ENCODE measurements at places on chromosomes 2 and 18. TPM values are rescaled to one million over a fixed set of nuclear protein-coding genes. Genes with fewer than 3 reads are reported as not detected.
A peak's percentile ranks its signal among the peaks of the same experiment; 100 is the strongest.

DNA sequence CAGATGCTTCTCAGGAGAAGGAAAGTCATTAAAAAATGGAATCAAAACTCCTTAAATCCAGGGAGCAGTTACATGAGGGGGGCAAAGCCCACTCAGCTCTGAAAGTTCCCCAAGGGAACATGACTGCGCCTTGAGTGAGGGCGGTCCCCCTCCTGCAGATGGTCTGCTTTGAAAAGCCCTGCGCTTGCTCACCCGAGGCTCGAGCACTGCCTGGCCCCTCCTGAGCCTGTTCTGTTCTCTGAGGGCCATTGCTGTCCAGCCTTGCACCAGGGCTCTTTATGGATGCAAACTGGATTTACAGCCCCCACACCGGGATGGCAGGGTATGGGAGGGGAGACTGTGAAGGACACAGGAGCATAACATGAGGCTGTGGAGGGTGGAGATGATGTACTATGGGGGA, 37.8 kb upstream of the DNMT3A start:
- peaks cover 54% of the 10 kb centered on the region for H3K4me1 ChIP-seq
- no peak for DNase-seq
- H3K27me3 ChIP-seq: no peaks in the 10 kb centered on the region
- H3K27ac ChIP-seq: peak overlapping the region; percentile 65
- no peak overlapping the region for H3K4me3 ChIP-seq

GRCh38 chr18:5462227-5462626, 81.6 kb downstream of the EPB41L3 start:
- H3K36me3 ChIP-seq: no peaks in the 10 kb centered on the region
- H3K4me1 ChIP-seq: peaks cover 10% of the 10 kb centered on the region
- DNase-seq: no peak
- no peak overlapping the region for H3K27ac ChIP-seq

DNA sequence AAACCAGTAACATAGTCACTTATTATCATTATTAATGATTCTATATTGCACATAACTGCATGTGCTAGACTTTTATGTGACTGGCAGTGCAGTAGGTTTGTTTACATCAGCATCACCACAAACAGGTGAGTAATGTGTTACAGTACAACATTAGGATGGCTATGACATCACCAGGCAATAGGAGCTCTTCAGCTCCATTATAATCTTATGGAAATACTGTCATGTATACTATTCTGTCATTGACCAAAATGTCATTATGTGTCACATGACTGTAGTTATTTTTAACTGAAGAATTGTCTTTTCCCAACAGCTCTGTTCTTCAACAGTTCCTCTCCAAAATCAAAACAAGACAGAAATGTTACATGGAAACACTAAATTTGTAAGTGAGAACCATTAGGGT, 96.3 kb downstream of the C18orf54 start:
- no peak for DNase-seq
- H3K4me1 ChIP-seq: no peaks in the 10 kb centered on the region
- no peak overlapping the region for H3K27ac ChIP-seq
- H3K36me3 ChIP-seq: no peaks in the 10 kb centered on the region
- no peak overlapping the region for H3K4me3 ChIP-seq

- no peaks in the 10 kb centered on the region for H3K4me1 ChIP-seq
- DNase-seq: no peak
- H3K27ac ChIP-seq: no peak overlapping the region
- no peaks in the 10 kb centered on the region for H3K27me3 ChIP-seq
Observed at GRCh38 chr18:7598167-7599047, 31.3 kb downstream of the PTPRM start.

DNA sequence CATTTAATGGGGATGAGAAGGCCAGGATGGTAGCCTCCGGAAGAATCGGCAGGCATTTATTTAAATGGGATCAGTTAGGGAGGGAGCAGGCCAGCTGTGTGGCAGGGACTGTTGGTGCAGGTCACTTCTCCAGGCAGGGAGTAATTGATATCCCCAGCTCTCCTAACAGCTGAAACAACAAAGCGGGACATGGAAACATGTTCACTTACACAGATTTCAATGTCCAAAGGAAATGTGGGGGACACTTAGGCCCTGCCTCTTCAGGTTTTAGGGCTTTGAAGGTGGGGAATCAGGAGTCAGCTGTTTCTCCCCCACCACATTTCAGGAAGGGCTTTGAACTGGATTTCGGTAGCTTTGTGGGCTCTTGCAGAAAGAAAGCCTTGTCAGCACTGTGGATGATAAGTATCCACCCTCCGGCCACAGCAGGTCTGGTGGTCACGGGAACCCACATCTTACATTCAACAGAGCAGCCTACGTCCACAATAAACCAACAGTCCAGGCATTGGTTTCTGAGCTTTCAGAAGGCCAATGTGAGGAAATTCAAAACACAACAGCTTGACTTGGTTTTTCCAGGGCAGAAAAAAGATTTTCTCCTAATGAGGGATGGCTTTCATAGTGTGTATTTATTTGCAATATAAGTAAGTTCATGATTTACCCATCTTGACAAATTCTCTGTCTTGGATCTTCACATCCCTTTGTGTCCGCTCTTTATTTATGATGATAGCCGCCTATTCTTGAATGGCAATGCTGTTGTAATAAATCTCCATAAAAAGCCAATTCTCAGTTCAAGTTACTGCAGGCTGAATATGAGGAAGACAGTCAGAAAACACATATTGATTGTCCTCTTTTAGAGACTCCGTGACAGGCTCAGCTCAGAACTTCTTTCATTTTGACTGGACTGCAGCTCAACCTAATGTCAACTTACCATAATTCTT, 96.6 kb upstream of the NRP2 start:
- H3K4me3 ChIP-seq: no peak overlapping the region
- no peak overlapping the region for H3K27ac ChIP-seq
- no peaks in the 10 kb centered on the region for H3K4me1 ChIP-seq
- no peak for DNase-seq
- H3K27me3 ChIP-seq: no peaks in the 10 kb centered on the region
- H3K36me3 ChIP-seq: no peaks in the 10 kb centered on the region

- no peaks in the 10 kb centered on the region for H3K36me3 ChIP-seq
- DNase-seq: no peak
- H3K27ac ChIP-seq: no peak overlapping the region
- H3K4me3 ChIP-seq: no peak overlapping the region
- H3K4me1 ChIP-seq: no peaks in the 10 kb centered on the region
Observed at GRCh38 chr18:12478269-12479047, 70.7 kb downstream of the PRELID3A start.

DNA sequence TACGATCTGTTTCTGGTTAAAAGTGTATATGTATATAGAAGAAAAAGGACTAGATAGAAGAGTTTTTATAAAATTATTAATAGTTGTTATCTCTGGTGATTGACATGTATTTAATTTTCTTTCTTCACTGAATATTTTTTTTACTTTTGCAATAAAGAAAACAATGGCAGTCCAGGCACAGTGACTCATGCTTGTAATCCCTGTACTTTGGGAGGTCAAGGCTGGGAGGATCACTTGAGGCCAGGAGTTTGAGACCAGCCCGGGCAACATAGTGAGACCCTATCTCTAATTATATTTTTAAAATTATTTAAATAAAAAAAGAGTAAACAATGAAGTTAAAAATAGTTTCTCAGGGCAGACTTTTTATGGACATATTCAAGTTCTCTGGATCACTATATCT, 114.7 kb downstream of the FAM117B start:
- peaks cover 2% of the 10 kb centered on the region for H3K36me3 ChIP-seq
- no peak overlapping the region for H3K4me3 ChIP-seq
- peaks cover 5% of the 10 kb centered on the region for H3K4me1 ChIP-seq
- H3K27ac ChIP-seq: no peak overlapping the region

GRCh38 chr2:196149948-196150347, 21.4 kb downstream of the STK17B start:
- H3K36me3 ChIP-seq: peaks cover 69% of the 10 kb centered on the region
- peak overlapping the region; percentile 65 for H3K4me3 ChIP-seq
- peak overlapping the region; percentile 77 for H3K27ac ChIP-seq
- no peak for DNase-seq
- H3K4me1 ChIP-seq: peaks cover 91% of the 10 kb centered on the region
- H3K27me3 ChIP-seq: no peaks in the 10 kb centered on the region

DNA sequence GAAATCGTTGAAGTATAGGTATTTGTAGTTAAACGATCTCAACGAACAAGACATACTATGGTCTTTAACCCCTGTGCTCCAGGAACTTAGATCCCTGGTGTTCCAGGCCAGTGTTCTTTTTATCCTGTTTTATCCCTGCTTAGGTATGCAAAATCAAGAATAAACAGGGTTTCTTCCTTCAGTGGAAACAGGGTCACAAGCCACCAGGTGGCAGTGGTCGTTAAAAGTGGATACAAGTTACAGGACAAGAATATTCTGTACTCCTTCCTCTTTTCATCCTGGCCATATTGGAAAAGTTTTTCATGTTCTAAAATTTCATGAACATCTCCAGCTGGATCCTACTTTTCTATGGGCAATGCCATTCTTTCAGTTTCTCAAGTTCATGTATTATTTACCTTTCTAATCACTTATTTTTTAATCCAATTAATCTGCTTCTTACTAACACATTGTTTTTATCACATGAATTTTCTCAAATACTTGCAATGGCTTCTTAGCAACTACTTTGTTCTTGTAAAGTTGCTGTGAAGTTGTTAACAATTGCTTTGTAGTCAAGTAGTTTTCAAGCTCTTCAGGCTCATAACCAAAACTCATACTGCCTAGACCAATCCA, 16.4 kb upstream of the HNMT start:
- H3K27ac ChIP-seq: no peak overlapping the region
- no peaks in the 10 kb centered on the region for H3K27me3 ChIP-seq
- peaks cover 8% of the 10 kb centered on the region for H3K4me1 ChIP-seq
- no peak for DNase-seq
- H3K4me3 ChIP-seq: no peak overlapping the region
- H3K36me3 ChIP-seq: no peaks in the 10 kb centered on the region

The TP53I3 gene
- 0.96 TPM for total RNA-seq

The ACMSD gene
- total RNA-seq: not detected

DNA sequence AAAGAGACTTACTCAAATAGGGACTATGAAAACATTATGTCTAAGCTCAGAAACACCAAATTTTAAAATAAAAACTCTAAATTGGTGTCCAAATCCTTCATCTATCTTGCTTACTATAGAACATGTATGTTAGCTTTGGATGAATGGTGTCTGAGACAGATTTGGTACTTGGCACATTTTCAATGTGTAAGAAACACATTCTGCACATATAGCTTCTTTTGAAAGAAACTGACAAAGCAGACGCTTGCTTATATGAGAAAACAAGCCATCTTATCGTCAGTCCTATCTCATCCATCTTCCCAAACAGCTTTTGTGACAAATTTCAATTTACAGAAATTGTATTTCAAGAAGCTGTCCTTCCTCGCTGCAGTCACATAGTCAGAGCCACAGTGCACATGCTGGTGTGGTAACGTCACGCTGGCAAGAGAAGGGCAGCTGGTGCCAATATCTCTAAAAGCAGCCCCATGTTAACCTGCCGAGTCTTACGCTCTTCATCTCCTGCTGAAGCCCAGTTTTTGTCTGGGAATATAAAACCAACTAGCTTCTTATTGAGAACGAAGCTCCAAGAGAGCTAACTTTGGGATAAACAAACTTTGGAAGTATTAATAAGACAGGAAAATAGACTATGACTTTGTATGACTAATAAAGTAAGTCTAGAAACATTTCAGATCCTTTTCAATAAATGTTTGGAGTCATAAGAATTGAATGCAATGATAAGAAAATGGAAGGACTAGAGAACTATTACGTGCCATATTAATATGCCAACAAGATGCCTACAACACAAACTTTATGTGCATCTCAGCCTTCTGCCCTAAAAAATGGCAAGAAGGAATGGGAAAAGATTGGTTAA, 74.9 kb upstream of the TFCP2L1 start:
- H3K27ac ChIP-seq: no peak overlapping the region
- H3K4me3 ChIP-seq: no peak overlapping the region
- H3K36me3 ChIP-seq: peaks cover 25% of the 10 kb centered on the region
- H3K4me1 ChIP-seq: no peaks in the 10 kb centered on the region
- no peaks in the 10 kb centered on the region for H3K27me3 ChIP-seq

- H3K27me3 ChIP-seq: peaks cover 21% of the 10 kb centered on the region
- peaks cover 5% of the 10 kb centered on the region for H3K4me1 ChIP-seq
- no peak overlapping the region for H3K27ac ChIP-seq
- H3K36me3 ChIP-seq: no peaks in the 10 kb centered on the region
Observed at GRCh38 chr2:110903548-110903947, 171.2 kb downstream of the ACOXL start.

The SERPINB13 gene
- total RNA-seq: not detected

GRCh38 chr2:232236200-232236599, 142.4 kb upstream of the ALPP start:
- H3K27me3 ChIP-seq: no peaks in the 10 kb centered on the region
- peaks cover 12% of the 10 kb centered on the region for H3K36me3 ChIP-seq
- peaks cover 61% of the 10 kb centered on the region for H3K4me1 ChIP-seq
- DNase-seq: no peak
- no peak overlapping the region for H3K27ac ChIP-seq

- H3K4me1 ChIP-seq: no peaks in the 10 kb centered on the region
- DNase-seq: no peak
- H3K4me3 ChIP-seq: no peak overlapping the region
- no peak overlapping the region for H3K27ac ChIP-seq
- H3K27me3 ChIP-seq: peaks cover 3% of the 10 kb centered on the region
Observed at GRCh38 chr18:12577848-12578247, 80.1 kb downstream of the SPIRE1 start.

The KLHL30 gene
- not detected for total RNA-seq

- H3K27ac ChIP-seq: no peak overlapping the region
- H3K27me3 ChIP-seq: no peaks in the 10 kb centered on the region
- H3K4me1 ChIP-seq: no peaks in the 10 kb centered on the region
- no peaks in the 10 kb centered on the region for H3K36me3 ChIP-seq
- no peak for DNase-seq
- H3K4me3 ChIP-seq: no peak overlapping the region
Observed at GRCh38 chr2:34827398-34827797, 1228.3 kb upstream of the FAM98A start.

DNA sequence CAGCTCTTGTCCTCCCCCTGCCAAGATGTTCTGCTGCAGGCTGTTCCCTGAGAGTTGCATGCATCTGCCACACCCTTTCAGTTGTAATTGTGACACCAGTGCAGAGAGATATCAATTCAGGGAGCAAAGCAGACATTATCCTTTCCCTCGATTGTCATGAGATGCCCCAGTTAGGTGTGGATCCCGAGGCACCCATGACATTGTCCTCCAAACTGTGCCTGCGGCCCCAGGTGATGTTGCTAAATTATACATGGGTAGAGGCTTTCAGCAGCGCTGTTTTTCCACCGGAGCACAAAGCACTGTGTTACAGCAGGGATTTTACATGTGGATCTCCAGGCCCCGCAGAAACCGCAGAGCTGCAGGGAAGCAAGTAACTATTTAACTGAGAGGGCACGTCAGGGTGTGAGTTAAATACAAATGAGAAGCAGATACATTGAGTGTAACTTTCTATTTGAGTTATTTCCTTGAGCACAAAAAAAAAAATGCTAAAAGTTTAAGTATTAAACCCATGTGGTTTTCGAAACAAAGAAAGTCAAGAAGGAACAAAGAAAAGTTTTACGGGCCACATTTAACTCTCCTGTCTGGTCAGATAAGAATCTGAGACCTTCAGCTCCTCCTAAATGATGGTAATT, 90.3 kb upstream of the BCL2L11 start:
- no peak overlapping the region for H3K4me3 ChIP-seq
- H3K36me3 ChIP-seq: no peaks in the 10 kb centered on the region
- peaks cover 7% of the 10 kb centered on the region for H3K4me1 ChIP-seq
- DNase-seq: no peak
- no peak overlapping the region for H3K27ac ChIP-seq
